Renal cortex interstitium (tissue), 15 donors: ENCODE measurements at places on chromosomes 5 and 9.

DNA sequence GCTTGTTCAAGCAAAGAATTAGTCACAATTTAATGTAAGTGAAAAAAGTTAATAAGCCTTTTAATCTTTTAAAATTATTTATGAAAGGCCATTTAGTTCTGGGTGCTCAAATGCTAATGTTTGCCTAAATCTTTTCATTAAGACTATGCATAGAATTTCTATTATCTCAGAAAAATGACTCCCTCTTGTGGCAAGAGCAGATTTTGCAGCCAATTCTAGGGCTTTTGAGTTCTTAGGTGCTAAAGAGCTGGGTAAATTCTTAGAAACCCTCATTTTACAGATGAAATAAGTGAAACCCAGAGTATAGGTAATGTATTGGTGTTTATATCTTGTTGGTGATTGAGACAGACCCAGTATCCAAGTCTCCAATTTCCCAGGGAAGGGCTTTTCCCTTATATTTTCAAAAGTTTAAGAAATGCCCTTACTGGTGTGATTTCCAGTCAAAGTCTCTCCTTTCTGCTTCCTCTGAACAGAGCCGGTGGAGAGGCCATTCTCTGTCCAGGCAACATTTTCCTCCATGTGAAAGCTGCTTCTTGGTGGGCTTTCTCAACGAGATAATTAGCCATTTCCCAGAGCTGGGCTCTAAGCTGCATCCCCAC, 24.1 kb upstream of the PCSK5 start:
- no peak for DNase-seq

- DNase-seq = no peak
Observed at GRCh38 chr5:89728750-89729149, 680.8 kb downstream of the CETN3 start.

DNA sequence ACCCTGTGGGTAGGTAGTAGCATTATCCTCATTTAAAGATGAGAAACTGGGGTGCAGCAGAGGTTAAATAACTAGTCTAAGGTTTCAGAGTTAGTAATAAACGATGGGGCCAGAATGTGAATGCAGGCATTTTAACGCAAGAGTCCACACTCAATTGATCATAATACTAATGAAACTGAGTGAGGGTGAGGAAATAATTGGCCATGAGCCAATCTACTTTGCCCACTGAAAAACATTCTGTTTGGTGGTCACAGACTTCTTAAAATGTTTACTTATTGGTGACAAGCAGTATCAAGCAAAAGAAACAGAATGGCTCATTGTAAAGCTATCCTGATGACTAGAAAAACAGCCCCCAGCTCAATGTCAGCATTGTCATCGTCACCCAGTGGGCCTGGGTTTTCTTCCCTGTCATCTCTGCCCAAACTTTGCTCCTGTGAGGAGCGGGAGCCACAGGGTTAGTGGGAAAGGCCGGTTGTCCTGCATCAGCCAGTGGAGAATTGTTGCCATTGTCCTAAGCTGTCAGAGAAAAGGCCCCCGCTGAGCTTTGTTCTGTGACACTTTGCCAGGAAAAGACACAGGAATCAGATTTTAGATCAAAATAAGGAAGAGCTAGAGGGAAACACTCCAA, 77.3 kb upstream of the MAN2A1 start:
- DNase-seq = no peak

DNA sequence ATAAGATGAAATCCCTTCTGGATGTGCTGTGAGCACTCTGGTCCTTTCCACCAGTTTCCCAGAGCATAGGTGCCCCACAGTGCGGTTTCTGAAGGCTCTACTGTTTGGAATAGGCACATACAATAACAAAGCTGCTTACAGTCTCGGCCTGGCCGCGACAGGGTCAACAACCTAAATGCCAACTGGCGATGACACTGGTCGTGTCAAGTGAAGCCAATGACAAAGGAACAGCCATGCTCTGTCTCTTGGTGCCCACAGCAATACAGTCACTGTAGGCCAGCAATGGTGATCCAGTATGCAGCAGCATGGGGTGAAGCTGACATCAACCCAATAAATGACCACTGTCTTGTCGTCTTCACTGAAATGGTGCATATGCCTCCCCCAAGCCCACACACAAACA, 47.8 kb upstream of the EQTN start:
- no peak for DNase-seq

- DNase-seq = no peak
Observed at GRCh38 chr5:72179816-72180440, 72.7 kb downstream of the MAP1B start.

- DNase-seq = no peak
Observed at GRCh38 chr5:150317048-150318003, 14.6 kb upstream of the ARSI start.

DNA sequence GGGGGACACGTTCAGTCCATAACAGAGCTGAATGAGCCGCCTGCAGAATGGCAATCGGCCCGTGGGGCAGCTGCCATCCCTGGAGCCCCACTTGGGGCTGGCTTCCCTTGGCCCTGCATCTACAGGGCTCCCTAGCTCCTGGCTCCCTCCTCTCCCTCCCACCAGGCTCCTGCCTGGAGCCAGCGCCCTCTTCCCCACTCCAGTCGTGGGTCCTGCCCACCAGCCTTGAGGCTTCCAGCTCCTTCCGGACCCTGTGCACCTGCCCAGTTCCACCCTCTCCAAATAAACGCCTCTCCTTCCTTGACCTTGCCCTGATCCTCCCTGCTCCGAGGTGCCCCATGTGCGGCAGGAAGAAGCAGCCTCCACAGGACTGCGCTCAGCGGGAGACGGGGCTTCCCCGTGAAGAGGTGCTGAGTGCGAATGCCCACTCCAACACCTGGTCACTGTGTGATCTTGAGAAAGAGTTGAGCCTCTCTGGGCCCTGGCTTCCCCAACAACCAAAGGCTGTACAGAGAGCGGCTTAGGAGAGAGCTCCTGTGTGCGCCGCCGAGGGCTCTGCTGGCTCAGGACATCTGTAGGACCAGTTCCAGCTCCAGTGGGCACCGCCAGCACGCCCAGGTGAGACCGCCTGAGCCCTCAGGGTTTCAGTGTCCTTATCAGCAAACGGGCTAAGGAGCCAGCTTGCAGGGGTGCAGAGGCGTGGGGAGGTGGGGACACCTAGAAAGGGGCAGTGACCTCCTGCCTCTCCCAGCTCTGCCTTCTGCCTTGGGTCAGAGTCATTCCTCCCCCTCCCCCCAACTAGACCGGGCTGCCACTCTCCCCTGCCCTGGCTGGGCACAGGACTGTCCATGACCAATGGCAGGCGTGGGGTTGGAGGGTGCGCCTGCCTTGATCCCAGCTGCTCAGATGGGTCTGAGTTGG, 12.1 kb downstream of the C9orf50 start:
- DNase-seq = no peak

GRCh38 chr5:160263326-160263855, 34.1 kb downstream of the FABP6 start:
- DNase-seq = no peak

DNA sequence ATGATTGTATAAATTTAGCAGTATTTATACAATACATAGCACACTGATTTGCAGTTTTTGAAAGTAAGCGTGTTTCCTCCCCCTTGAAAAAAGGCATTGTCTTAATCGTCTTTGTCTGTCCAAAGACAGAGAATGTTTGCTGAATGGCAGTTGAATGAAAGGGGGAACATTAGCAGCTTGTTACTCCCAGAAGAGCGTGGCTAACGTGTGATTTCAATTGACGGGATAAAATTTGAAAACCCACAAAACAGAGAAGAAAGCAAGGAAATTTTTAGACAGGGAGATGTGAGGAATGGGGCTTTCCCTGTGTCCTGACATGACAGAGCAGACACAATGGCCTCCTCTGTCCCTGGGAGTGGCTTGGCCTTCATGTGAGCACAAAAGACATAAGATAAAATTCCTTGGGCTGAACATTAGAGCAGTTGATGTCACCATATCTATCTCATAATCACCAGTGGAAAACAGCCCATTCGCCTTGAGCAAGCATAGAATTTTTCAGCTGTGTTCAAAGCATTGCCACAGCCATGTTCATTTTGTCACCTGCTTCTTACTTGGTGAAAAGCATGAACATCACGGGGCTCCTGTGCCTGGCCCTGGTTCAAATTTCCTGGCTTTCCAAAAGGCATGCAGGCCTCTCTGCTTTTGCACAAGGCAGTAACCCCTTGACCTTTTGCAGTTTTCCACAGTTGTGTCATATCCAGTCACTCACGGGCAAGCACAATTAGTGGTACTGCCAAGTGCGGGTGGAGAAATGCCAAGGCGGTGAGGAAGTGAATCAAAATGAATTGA, 126.9 kb downstream of the TLE1 start:
- no peak for DNase-seq

DNA sequence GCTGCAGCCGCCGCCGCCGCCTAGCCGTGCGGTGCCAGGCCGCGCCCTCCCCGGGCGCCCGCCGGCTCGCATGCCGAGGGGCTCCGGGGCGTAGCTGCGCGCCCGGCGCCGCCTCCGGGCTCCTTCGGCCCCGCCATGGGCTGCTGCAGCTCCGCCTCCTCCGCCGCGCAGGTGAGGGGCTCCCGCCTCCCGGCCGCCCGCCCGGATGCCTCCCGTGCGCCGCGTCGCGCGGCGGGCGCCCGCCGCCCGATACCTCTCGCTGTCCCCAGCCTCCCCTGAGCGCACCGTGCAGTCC, 230 bp downstream of the SLC44A1 start:
- DNase-seq = no peak

DNA sequence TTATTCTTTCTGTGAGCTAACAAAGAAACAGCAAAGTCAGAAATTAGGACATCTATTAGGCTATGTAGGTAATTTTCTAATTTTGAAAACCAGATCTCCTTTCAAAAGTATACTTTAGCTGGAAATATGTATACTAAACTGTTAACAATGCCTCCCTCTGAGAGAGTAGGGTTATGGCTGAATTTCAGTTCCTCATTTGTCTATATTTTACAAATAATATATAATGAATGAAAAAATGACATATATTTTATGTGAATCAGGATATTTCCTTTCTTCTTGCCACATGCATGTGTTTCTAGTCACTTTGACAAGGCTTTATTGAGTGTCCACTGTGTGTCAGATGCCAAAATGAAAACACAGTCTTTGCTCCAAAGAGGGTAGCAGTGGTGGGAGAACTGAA, 15.4 kb downstream of the HACD4 start:
- no peak for DNase-seq

- no peak for DNase-seq
Observed at GRCh38 chr9:126154869-126155268, 171.8 kb upstream of the MVB12B start.

DNA sequence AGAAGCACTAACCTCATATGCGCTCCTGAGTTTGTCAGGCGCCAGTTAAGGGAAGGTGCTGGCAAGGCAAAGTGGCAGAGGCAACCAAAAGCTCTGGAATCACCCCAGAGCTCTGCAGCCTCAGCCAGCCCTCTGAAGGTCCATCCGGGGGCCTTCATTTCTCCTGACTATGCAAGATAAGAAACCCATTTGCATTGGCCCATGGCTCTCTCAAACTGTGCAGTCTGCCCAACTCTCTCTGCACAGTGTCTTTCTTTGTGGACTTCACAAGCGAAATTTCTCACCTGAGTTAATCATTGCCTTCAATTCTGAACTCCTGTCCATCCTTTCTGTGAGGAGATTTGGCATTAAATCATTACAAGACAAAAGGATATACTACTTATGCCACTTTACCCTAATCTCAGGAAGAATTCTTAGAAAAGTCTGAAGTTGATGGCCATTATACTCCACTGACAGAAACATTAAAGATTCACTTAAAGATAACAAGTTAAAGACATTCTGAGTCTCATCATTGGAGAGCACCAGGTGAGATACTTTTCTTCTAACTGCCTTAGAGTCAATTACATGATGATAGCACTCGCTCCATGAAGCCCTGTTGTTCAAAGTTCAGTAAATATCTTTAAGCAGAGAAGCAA, 235.6 kb downstream of the SPOCK1 start:
- no peak for DNase-seq

- DNase-seq = no peak
Observed at GRCh38 chr9:4590430-4591122, 71.5 kb upstream of the PLPP6 start.

DNA sequence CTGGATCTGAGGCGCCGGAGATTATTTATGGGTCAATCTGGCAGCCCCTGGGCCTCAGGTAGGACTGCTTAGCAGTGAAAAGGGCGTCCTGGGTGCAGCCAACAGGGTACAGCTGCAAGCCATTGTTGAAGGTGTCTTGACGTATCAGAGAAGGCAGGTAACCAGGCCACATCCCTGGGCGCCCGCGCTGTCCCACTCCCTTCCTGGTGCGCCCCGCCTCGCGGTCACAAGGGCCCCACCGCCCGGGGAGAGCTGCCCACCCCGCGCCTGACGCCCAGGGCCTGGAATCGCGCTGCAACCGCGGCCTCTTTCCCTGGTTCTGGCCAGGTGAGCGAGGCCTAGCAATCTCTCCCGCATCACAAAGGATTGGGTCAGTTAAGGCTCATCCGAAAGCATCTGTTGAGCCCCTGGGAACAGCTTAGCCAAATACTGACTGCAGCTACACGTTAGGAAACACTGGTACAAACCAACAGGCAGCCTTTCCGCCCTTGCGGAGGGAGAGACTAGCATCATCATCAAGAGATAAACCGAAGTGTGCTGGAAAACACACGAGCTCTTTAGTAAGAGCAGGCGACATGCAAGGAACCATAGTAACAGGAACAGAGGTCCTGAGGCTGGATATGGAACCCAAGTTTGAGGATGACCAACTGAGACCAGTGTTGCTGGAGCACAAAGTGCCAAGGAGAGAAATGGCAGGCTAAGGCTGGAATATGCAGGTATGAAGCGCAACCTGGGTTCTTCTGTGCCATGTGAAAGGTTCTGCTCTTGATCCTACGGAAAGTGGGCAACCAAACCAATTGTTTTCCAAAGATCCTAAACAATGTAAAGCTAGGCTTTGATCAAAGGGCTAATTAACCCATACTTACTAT, 3.6 kb downstream of the RPS23 start:
- no peak for DNase-seq

- no peak for DNase-seq
Observed at GRCh38 chr9:116060631-116061030, 93.0 kb upstream of the PAPPA start.

DNA sequence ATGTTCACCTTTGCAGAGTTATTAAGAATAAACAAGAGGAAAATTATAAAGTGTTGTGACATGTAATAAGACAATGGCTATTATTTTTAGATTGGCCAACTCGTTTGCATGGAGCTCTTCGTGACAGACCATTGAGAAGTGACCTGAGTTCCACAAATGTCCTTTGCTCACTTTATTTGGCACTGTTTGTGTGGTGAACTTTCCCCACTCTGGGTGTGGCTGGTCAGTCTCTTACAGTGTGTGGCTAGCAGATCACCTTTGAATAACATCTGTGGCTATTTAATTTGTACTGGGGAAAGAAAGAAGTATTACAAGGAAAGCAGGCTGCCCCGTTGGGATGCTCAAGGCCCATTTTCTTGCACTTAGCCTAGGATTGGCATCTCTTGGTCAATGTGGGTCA, 274.1 kb upstream of the WWC1 start:
- DNase-seq = no peak

GRCh38 chr9:78601957-78602565, 305.1 kb downstream of the PSAT1 start:
- no peak for DNase-seq
